Hematopoietic multipotent progenitor cell treated with erythropoietin and hydrocortisone succinate and interleukin-3 and kit ligand, for 8 days (in vitro differentiated cells): ENCODE measurements at places on chromosomes 6 and 20.

GRCh38 chr20:62050166-62051120 is 15.2 kb downstream of the TAF4 start:
- peak; percentile 29 for DNase-seq

GRCh38 chr6:157289764-157290163 is 33.6 kb downstream of the TMEM242 start:
- no peak for DNase-seq

- DNase-seq = peak; percentile 77
Observed at GRCh38 chr6:34888874-34889555, at the start of gene ANKS1A. ANKS1A (plus strand) TSS chr6:34889255; CDS start chr6:34889403, 148 bp downstream.

- DNase-seq = no peak
Observed at GRCh38 chr6:78397499-78397898, 469.9 kb upstream of the IRAK1BP1 start.

DNA sequence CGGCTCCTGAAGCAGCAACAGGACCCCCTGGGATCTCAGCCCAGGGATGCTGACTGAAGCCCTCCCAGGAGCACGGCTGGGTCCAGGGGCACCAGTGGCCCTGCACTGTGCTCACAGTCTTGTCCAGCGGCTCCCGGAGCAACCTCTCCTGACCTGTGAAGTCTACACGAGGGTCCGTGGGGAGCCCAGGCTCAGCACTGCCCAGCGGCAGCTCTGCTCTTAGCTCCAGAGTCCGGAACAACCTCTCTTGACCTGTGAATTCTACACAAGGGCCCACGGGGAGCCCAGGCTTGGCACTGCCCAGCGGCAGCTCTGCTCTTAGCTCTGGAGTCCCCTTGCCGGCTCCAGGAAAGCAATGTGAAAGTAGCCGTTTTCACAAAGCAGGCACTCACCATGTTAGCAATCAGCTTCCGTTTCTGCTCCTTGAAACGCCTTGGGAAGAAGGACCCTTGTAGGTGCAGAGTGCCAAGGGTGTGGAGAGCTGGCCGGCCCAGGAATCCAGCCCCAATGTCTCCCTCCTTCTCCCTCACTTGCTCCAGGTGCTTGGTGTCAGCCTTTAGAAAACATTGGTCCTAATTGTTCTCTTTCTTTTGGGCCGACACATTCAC is 310.9 kb downstream of the CDH4 start:
- no peak for DNase-seq
